NCI-H1694 treated with DMSO at 0.1 percent for 48 hours (cell line): ENCODE measurements at places on chromosomes 1 and 21.

GRCh38 chr1:202171292-202172014 is 11.1 kb upstream of the PTPN7 start:
- no peak for DNase-seq

- no peak for DNase-seq
Observed at GRCh38 chr1:46184920-46185658, 8.8 kb upstream of the P3R3URF start.

GRCh38 chr21:42256316-42256715 is 37.4 kb downstream of the ABCG1 start:
- DNase-seq, result no peak

- DNase-seq, result no peak
Observed at GRCh38 chr1:39080831-39081270, 54.7 kb downstream of the NDUFS5 start.
